T follicular helper cell (primary cell): ENCODE measurements at places on chromosomes 7 and 10.

DNA sequence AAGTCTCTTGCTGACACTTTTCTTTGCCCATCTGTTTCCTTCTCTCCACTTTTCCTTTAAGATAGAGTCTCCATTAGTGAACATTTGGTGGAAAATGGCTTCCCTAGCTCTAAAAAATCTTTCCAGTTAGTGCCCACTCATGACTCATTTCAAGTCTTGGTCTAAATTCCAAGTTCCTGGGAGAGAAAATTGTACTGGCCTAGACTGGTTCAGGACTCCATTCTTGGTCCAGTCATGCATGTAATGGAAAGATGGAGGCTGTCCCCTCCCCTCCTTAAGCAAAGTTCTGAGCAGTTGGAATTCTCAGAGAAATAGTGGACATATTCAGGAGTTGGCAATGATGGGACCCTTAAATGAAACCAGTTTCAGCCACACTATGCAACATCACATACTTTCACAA is 3.8 kb upstream of the ALDH18A1 start:
- DNase-seq = no peak

GRCh38 chr10:51422311-51423120 is 276.9 kb downstream of the CSTF2T start:
- DNase-seq = no peak

DNA sequence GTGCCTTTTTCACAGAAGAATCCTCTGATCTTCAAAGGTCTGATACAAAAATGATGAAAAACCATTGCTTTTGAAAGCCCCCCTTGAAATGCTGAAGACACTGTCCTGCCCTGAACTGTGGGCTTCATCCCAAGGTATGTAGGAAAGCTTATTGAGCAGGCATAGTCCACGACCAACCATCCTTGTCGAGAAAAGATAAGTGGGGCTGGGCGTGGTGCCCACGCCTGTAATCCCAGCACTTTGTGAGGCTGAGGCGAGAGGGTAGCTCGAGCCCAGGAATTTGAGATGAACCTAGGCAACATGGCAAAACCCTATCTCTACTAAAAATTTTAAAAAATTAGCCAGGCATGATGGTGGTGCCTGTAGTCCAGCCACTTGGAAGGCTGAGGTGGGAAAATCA is 25.6 kb downstream of the TACR2 start:
- DNase-seq = no peak

- DNase-seq = no peak
Observed at GRCh38 chr10:74837743-74838142, 11.3 kb downstream of the KAT6B start.

DNA sequence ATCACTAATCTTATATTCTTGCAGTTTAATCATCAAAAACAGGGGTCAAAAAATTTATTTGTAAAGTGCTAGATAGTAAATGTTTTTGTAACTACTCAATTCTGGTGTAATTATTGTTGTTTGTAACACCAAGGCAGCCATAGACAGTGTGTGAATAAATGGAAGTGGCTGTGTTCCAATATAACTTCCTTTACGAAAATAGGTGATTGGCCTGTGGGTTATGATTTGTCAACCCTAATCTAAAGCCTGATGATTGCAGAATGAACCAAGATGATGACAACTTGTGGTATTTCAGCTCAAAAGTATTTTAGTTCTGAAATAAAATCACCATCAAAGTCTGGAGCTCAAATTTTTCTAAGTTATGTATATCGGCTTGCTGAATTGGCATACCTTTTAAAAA is 34.4 kb upstream of the ETV1 start:
- no peak for DNase-seq

GRCh38 chr10:28714401-28715053 is 37.2 kb downstream of the BAMBI start:
- DNase-seq = no peak
